ENCODE measurements at places on chromosomes 2 and 18.

- DNase-seq, result no peak
Observed at GRCh38 chr2:73913414-73914054, 13.1 kb upstream of the DGUOK start.

GRCh38 chr18:57062844-57063243 lies 84.0 kb upstream of the BOD1L2 start:
- no peak for DNase-seq

DNA sequence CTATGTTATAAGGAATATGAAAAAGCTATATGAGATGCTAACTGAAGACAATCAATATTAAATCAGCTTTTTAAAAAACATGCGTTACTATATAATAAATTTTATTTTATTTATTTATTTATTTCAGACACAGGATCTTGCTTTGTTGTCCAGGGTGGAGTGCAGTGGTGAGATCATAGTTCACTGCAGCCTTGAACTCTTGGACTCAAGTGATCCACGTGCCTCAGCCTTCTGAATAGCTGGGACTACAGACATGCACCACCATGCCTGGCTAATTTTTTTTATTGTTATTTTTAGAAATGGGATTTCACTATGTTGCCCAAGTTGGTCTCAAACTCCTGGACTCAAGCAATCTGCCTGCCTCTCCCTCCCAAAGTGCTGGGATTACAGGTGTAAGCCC lies 89.4 kb downstream of the MYOM1 start:
- DNase-seq, result no peak

DNA sequence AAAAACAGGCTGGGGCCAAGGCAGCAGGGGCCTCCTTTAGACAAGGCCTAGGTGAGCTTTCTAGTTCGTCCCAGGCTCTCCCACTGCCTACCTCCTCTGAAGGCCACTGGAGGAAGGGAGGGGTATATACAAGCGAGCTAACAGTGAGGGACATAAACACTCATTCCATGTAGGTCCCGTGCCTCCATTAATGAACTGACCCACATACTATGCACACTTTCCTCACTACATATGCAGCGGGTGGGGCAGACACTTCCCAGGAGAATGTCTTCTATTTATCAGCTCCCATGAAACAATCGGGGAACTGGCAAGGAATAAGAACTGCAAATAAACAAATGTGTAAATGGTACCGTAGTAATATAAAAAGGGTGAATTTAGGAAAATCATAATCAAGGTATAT lies 336.5 kb downstream of the NBAS start:
- DNase-seq, result no peak

GRCh38 chr2:11304476-11304875 lies 40.0 kb downstream of the ROCK2 start:
- DNase-seq, result no peak

DNA sequence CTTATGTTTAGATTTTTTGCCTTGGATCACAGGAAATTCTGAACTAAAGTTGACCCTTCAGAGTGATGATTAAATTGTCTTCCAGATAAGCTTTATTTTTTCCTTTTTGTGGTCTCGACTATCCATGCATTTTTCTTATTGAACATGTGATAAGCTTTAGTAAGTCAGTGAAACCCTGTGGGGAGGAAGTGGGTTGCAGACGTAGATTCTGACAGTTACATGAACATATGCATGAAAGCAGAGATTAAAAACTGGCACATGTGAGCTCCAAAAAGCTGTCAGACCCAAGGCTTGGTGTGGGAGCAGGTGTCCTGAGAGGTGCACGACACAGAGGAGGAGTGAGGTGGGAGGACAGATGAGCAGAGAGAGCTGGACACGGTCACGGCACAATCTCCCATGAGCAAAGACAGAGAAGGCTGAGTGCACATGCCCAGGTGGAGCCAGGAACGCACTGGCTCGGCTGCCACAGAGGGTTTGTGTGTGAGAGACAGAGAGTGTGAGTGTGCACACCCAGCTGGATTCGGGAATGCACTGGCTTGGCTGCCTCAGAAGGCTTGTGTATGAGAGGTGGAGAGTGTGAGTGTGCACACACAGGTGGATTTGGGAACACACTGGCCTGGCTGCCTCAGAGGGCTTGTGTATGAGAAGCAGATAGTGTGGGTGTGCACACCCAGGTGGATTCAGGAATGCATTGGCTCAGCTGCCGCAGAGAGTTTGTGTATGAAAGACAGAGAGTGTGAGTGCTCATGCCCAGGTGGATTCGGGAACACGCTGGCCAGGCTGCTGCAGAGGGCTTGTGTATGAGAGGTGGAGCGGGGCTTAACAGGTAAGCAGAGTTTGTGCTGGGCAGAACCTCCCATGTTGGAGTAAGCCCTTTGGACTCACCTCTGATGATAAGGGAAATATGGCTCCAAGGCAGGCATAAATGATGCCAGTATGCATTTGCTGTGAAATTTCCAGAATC lies 849.1 kb upstream of the SALL3 start:
- DNase-seq, result no peak

DNA sequence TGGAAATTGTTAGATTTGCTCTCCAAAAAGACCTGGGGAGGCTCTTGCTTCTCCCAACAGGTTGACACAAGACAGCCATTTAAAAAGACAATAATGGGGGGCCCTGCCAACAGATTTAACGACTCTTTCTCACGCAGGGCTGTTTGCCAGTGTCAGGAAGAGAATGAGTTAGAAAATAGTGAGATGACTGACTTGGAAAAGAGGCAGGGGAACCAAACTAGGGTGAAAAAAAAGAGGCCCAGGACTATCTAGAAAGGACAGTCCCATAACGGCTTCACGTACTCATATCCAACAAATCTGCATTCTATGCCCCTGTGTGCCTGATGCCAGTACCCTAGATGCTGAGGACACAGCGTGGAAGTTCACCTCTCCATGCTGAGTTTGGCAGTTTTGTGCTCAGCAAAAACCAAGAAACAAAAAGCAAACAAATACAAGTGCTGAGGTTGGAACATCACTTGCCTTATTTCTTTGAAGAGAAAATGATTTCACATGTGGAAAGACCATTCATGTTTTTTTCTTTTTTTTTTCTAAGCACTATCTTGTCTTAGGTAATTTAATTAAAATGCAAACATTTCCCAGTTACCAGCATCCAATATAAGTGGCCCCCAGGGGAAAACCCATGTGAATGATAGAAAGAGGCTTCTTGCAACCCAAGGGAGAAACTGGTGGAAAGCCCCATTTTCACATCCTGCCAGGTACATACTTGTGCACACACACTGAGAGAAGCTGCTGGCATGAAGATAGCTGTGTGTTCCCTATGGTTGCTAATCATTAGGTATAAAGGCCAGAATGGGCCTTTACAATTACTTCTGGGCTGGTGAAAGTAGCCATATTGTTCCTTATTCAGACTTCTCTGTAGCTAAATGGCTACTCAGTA lies 10.6 kb upstream of the WIPF1 start:
- DNase-seq, result no peak

DNA sequence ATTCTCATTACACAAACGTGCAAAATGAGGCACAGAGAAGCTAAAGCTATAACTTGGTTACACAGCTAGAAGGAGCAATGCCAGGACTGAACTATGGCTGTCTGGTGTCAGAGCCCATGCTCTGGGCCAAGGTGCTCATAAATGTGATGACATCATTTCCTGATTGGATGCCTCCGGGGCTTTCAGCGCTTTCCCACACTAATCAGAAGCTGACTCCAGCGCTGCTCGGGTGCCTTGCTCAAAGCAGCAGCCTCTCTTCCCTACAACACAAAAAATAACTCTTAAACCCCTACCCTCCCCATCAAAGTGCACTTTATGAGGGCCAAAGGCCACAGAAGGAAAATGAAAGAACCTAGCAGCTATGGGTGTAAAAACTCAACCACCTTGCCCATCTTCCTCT lies 90.7 kb downstream of the STK39 start:
- DNase-seq, result peak; percentile 80

DNA sequence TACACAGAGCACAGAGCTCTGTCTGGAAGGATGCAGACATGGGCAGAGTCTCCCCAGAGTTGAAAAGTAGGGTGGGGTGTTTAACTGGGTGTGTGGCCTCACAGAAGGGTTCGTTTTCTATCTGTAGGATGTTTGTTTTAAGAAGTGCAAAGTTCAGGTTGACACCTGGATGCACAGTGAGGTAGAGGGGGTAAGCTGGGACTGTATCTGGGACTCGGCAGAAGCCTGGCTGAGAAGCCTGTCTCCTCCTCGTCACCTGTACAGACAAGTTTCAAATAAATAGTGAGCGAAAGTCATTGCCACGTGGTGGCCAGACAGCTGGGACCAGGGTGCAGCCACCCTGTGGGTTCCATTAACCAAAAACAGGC lies 145.9 kb downstream of the KLHL29 start:
- no peak for DNase-seq

- peak; percentile 33 for DNase-seq
Observed at GRCh38 chr2:54419388-54419787, 36.7 kb upstream of the SPTBN1 start.

DNA sequence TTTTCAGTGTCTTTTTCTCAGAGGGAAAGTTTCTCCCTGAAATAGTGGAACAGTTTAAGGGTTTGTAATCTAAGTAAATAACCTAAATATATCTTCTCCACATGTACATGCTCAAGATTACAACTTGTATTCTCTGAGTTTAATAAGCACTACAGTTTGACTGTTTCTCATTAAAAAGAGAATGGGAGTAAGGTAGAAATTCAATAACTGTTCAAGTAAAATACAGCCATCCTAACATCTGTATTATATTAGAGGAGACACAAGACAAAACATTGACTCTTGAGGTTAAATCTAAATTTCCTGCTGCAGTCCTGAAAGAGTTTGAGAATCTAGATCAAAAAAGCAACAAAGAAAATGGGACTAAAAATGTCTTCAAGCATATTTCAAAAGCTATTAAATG lies 73.0 kb upstream of the ZNF397 start:
- no peak for DNase-seq

Data from iris pigment epithelial cell (primary cell).